CD4-positive, alpha-beta T cell treated with Interleukin-21 for 1 hour (primary cell): ENCODE measurements at places on chromosomes 11 and 22.
A peak's percentile ranks its signal among the peaks of the same experiment; 100 is the strongest.

GRCh38 chr11:124800226-124800929 lies at the start of gene MSANTD2:
Gene MSANTD2, minus strand, starts transcription at chr11:124800406. Its CDS starts 26 bp downstream, at chr11:124800380.
- peak; percentile 84 for DNase-seq

GRCh38 chr11:4090258-4090657 lies 4.3 kb upstream of the RRM1 start:
- DNase-seq: peak; percentile 71

GRCh38 chr22:38566726-38567504 lies 3.1 kb downstream of the DMC1 start:
- DNase-seq: no peak

GRCh38 chr11:13928566-13929251 lies 33.8 kb upstream of the SPON1 start:
- DNase-seq: no peak

DNA sequence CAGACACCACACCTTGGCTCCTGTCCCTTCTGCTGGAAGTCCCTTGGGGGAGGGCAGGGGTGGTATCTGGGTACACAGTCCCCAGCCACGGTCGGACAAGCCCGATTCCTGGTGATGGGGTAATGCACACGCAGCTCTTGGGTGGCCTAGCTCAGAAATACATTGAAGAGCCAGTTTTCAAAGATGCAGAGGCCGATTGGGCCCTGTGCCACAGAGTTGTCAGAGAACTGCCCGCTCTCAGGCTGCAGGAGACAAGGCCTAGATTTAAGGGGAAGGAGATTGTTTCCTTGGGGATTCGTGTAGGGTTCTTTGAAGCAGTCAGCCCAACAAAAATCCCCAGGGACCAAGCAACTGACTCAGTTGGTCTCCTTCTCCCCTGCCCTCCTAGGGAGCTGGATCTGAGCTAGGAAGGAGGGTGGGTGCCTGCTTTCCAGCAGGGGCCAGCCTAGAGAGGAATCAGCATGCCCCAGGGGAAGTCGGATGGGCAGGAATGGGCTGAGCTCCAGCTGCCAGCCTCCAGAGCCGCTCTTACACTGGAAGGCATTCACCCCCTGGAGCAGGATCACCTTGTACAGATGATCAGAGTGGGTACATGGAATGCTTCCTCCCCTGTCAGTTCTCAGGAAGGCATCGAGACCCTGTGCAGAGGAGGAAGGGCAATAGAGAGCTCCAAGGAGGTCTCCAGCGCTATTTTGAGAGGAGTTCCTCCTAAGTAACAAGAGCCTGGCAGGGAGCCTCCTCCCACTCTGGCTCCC lies 3.3 kb upstream of the SCN4B start:
- no peak for DNase-seq

- no peak for DNase-seq
These were observed 53.1 kb downstream of the APIP start for GRCh38 chr11:34863048-34863447.
